ENCODE measurements at places on chromosomes 3 and 15.

GRCh38 chr15:25541228-25541627 lies 102.4 kb upstream of the UBE3A start:
- H3K27ac ChIP-seq, result no peak overlapping the region
- H3K4me3 ChIP-seq, result no peak overlapping the region
- no peak for DNase-seq

- no peak overlapping the region for H3K4me3 ChIP-seq
- no peaks in the 10 kb centered on the region for H3K4me1 ChIP-seq
- no peak for DNase-seq
Observed at GRCh38 chr3:70400194-70400593, 87.8 kb upstream of the MDFIC2 start.

- H3K4me1 ChIP-seq, result no peaks in the 10 kb centered on the region
- no peak overlapping the region for H3K27ac ChIP-seq
- H3K36me3 ChIP-seq, result no peaks in the 10 kb centered on the region
Observed at GRCh38 chr15:75982468-75982867, 29.8 kb downstream of the NRG4 start.

GRCh38 chr15:65805019-65805745 lies 13.1 kb upstream of the DENND4A start:
- no peaks in the 10 kb centered on the region for H3K36me3 ChIP-seq
- peaks cover 33% of the 10 kb centered on the region for H3K4me1 ChIP-seq
- H3K27ac ChIP-seq, result peak overlapping the region; percentile 66
- no peaks in the 10 kb centered on the region for H3K27me3 ChIP-seq

DNA sequence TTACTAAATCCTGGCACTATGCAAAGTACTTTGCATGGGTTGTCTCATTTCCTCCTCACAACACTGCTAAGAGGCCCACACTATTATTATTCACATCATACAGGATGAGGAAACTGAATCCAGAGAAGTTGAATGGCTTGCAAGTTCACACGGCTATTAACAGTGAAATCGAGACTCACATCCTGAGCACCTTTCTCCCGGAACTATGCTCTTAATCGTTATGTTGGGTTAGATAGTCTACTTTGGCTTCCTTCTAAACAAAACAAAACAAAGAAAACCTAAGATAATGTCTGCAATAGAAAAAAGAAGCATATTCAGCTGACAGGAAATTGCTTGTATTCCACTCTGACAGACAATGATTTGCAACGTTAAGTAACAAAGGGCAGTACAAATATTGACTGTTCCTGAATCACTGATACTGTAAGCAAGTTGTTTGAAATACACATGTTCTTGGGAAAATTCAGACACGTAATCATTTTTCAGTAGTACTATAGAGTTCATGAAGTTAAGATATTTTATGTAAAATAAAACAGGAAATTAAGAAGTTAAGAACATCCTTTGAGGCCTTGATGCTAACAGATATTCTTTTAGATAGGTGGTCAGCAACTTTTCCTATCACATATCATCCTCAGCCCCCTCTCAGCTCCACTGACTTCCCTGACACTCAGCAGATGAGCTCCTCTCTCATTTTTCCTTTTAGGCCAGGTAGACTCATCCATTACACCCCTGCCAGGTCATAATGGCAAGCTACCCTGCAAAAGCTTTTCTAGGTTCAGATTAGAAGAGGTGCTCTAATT lies 40.7 kb downstream of the C2CD4B start:
- no peaks in the 10 kb centered on the region for H3K36me3 ChIP-seq
- no peak overlapping the region for H3K4me3 ChIP-seq
- H3K4me1 ChIP-seq, result peaks cover 45% of the 10 kb centered on the region
- no peak for DNase-seq

- H3K27me3 ChIP-seq, result no peaks in the 10 kb centered on the region
- no peaks in the 10 kb centered on the region for H3K4me1 ChIP-seq
- H3K27ac ChIP-seq, result no peak overlapping the region
- H3K36me3 ChIP-seq, result no peaks in the 10 kb centered on the region
- DNase-seq, result no peak
Observed at GRCh38 chr3:137542049-137542448, 222.1 kb upstream of the SOX14 start.

- no peaks in the 10 kb centered on the region for H3K4me1 ChIP-seq
- no peak for DNase-seq
- H3K27me3 ChIP-seq, result no peaks in the 10 kb centered on the region
- no peak overlapping the region for H3K27ac ChIP-seq
Observed at GRCh38 chr3:159238646-159239045, 436.8 kb downstream of the MFSD1 start.

All from activated CD4-positive, alpha-beta T cell treated with anti-CD3 and anti-CD28 coated beads, Interleukin-2, amount 10 ng/mL, durations not matched to agents 24 days and 14 days (primary cell).